ENCODE measurements at places on chromosomes 5 and 9.

DNA sequence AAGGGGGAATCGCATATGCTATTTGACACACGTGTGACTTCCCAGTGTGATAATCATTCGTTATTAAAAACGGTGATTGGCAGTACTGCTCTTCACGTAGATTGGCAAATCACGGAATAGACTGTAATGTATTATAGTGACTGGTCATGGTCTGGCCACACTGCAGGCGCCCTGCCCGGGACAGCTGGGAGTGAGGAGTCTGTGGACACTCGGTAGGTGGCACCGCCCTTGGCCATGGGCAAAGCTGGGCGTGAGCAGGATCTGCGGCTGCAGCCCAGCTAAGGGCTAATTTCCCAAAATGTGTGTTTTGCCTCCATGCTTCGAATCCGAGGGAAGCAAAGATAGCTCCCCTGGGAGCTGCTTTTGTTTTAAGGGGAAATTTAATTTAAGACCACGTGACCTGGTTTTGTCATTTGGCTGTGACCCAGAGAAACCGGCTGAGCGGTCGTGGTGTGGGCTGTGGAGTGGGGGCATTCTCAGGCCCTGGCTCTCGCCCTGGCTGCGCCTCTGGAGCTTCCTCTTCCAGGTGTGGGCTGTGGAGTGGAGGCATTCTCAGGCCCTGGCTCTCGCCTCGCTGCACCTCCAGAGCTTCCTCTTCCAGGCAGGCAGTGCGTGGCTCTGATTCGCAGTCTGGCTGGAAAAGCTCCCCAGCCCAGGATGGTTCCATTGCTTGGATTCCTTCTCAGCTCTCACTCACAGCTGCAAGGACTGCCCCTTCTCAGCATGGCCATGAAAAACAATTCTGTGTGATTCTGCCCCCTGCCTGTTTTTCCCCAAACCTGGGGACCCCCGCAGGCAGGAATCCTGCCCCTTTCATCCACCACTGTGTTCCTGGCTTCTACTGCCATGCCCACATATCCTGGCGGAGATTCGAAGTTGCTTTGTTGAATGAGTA is 131.1 kb downstream of the OLFM1 start:
- no peak for DNase-seq

- no peak for DNase-seq
These were observed 52.4 kb downstream of the ERGIC1 start for GRCh38 chr5:172886476-172886875.

GRCh38 chr9:27377811-27378456 is 81.0 kb upstream of the EQTN start:
- no peak for DNase-seq

GRCh38 chr5:110159202-110159601 is 469.5 kb downstream of the MAN2A1 start:
- DNase-seq: no peak

GRCh38 chr9:4102078-4102477 is 197.8 kb downstream of the GLIS3 start:
- DNase-seq: no peak

DNA sequence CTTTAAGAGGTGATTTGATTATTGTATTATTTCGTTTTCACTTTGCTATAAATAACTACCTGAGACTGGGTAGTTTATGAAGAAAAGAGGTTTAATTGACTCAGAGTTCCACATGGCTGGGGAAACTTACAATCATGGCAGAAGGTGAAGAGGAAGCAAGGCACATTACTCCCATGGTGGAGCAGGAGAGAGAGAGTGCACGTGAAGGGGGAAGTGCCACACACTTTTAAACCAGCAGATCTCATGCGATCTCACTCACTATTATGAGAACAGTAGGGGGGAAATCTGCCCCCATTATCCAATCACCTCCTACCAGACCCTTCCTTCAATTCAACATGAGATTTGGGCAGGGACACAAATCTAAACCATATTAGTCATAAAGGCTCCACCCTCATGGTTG is 36.1 kb upstream of the NDFIP1 start:
- no peak for DNase-seq

DNA sequence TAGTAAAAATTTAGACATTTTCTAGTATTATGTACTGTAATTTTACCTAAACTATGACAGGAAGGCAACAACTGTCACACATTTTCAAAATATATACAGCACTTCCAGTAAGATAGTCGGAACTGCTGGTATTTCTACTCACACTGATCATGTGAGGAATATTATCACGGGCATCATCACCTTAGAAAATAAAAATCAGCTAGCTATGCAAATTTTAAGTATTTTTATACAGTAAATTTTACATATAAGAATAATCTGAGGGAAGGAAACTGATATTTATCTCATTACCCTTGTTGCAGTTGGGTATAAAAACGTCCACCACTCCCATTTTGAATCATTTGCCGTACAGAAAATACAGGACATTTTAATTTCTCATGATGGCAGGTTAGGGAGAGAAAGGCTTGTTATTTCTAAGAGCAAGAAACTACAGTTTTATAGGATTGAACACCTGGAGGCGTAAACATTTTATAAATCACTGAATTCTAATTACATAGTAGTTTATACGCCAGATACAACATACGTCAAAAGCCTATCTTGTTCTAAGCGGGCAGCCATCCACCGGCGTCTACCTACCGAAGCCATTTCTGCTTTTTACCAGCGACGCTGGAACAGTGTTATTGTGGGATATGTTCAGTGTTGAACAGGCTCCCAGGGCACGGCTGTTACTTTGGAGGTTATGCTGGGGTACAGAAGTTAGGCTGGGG is 729 bp upstream of the TNPO1 start:
- DNase-seq: no peak

DNA sequence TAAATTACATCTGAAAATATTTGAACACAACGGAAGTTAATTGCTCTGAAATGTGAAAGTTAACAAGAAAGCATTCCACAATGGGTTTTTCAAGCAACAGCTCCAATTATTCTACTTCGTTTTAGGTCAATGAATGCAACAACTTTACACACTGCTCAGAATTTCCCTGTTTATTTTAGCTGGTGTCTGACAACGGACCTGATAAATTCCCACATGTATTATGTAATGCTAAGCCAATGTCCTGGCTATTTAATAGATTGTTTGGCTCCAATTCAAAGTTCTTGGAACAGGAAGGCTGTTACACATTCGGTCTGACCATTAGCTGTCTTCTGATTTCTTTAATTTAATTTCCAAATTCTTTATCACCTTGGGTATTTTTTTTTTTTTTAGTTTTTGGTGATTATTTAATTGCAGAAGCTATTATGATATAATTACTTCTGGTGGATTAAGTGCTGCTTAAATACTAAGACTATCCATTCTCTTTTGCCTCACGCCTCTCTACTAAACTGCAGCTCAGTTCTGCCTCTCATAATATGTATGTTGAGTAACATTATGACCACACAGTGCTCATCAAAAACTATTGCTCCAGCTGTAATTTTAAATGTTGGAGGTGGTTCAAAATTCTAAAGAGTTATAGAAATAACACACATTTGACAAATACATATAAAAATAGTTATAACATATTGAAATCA is 57.9 kb downstream of the MEF2C start:
- DNase-seq: no peak

- no peak for DNase-seq
These were observed 7.4 kb upstream of the ENTPD8 start for GRCh38 chr9:137448602-137448962.

DNA sequence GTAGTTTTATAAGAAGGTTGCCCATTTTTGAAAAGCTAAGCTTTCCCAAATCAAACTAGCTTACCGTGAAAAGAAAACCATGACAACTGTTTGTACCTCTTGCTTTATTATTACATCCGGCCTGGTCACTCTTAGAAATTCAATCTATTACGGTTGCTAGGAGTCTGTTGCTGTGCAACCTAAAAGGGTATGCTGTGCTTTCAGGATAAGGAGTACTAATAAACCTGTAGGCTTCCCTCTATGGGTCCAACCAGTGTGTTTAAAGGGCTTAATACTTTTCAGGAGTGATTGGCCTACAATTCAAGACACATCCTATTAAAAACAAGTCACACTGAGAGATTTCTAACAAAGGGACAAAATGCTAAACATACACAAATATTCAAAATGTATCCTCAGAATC is 27.1 kb downstream of the RFX3 start:
- no peak for DNase-seq

DNA sequence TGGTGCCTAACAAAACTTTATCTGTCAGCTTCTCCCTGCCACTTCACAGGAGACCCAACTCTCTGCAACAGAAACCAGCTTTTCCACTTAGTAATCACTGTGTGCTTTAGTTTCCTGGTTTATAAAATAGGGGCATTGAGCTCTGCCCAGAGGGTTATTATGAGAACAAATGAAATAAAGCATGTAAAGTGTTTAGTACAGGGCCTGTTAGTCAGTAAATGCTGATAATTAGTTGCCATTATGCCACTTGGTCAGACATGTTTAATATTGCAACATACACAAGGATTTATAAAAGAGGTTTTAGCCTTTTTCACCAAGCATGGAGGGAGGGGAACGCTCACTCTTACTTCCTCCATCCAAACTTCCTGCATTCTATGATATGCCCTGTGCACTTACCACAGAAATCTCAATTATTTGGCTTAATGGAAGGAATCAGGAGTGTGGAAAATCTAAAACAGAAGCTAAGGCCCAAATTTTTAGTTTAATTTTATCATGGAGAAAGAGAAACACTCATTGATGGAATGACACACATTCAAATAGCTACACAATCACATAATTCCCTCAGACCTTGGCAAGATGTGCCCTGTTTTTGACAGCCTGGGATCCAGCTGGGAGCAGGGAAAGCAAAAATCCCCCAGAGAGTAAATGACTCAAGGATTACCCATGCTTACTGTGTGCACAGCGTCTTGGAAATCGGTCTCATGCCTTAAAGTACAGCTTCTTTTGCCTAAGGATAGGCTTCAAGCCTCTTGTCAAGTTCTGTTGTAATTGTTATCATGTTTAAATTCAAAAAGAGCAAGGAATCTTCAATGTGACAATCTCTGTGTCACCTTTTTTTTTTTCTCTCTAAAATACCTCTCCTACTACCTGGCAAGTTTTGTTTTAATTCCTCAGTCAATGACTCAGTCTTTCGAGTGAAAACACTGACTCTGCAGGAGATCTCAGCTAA is 34.0 kb downstream of the ZNF474 start:
- DNase-seq: no peak

- no peak for DNase-seq
These were observed 1826.2 kb upstream of the CDH6 start for GRCh38 chr5:29367176-29367833.

- DNase-seq: no peak
These were observed 454.1 kb downstream of the ZNF608 start for GRCh38 chr5:124292322-124292855.

- no peak for DNase-seq
These were observed 57.4 kb downstream of the ATPSCKMT start for GRCh38 chr5:10192309-10192708.

- no peak for DNase-seq
These were observed 116.5 kb upstream of the OTULINL start for GRCh38 chr5:14465116-14465515.

DNA sequence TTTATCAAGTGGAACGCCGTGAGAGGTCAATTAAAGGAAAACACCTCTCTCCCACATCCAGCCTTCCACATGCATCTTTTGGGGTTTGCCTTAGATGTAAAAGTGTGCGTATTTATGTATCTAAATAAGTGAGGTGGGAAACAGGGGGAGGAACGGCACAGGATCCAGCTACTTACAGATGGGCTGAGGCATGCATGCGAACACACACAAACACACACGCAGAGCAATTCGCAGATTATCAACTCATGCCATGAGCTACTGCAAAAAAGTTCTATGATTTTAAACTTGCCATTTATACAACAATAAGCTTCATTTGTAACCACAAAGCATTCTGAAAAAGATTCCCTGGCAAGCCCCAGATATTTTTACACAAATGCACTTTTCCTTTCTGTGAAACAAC is 242.1 kb downstream of the BNC2 start:
- no peak for DNase-seq

- no peak for DNase-seq
These were observed 6.1 kb downstream of the POC5 start for GRCh38 chr5:75711151-75711550.
